ENCODE measurements at places on chromosomes 5 and 9.

DNA sequence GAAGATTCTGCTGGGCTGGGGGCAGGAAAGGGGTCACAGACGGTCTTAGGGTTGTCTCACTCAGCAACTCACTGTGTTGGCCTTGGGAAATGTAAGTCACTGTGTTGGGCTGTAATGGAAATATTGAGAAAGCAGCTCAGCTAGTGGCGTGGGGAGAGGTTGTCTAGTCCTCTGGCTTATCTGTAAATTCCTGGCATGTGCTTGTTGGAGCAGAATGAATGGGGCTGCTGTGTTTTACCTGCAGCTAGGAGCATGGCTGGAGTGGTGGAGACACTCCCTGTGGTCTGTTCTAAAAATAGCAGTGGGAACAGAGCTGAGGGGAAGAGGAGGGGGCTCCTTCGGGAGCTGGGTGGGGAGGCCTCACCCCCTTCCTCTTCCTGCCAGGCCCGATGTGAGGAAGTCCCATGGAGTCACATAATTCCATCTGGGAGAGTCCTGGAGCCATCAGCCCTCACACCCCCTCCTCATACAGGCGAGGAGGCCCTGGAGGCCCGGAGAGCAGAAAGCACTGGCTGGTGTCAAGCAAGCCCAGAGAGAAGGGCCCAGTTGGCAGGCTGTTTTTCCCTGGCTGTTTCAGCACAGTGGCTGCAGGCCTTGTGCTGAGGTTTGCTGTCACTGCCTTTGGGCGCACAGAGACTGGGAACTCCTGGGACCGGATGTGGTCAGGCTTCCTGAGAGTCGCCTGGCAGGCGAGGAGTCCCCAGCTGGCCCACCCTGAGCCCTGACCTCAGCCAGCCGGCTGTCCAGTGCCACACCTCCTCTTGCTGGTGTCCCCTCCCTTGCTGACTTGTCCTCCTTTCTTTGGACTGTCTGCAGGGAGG is 84.9 kb downstream of the RGS3 start:
- DNase-seq, result no peak

DNA sequence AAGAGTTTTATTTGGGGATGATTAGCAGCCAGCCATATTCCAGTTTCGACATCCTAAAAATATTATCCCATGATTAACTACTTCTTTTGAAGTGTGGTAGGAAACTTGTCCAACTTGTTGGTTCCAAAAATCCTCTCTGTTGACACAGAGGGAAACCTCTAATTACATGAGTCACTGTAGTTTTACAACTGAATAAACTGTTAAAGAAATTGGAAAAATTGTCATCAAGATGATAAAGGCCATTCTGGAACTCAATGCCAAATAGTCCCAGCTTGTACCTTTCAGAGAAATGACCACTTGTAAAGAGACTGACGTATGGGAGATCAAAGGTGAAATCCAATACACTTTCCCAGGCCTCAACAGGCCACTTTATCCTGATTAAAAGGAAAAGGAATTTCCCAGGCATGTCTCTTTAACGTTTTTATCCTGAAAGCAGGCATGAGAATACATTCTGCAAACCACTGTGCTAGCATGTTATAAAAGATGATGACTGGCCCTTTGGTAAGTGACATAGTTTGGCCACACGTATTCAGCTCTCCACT is 261.6 kb downstream of the GLIS3 start:
- no peak for DNase-seq

- no peak for DNase-seq
Measured at GRCh38 chr9:118963674-118964073, 405.6 kb downstream of the BRINP1 start.

DNA sequence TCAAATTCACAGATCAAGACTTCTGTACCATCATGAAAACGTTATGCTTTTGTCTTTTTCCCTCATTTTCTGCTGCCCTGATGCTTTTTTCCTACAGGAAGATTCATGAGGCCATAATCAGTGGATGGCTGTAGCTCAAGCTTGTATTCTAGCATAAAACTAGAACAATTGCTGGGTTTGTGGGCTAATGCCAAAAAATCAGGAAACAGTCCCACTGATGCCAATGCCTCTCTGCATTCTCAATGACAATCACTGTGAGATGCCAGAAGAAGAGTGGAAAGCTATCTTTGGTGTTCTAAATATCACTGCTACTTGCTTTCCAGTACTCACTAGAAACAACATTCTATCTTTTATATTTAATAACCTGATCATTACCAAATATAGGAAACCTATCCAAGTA is 33.3 kb upstream of the FAM170A start:
- no peak for DNase-seq

DNA sequence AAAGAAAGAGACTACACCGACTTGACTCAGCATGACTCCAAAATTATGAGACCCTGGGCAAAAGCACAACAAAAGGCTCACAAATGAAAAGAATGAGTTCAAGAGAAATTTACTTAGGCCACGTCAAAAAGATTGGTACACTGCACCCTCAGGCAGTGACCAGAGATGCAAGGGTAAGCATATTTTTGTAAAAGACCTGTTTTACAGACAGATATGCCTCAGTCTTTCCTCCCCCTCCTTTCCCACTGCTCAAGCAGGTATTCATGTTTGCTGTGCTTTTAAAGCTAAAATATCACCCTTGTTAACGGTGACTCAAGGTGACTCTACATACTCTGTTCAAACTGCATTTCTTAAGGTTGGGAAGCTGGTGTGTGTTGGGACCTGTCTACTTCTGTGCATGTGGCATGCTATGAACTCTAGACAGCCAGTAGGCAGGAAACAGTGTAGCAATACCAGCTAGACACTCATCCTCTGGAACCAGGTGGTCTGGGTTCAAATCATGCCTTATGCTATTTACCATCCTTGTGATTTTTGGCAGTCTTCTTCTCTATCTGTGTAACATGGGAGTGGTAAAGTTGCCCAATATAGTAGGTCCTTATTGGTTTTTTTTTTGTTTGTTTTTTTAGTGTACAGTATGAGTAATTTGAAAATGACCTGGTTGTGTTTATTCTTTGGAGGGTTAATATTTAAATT is 98.7 kb downstream of the TLE4 start:
- no peak for DNase-seq

- no peak for DNase-seq
Measured at GRCh38 chr5:80254767-80255430, 949 bp downstream of the SERINC5 start.

DNA sequence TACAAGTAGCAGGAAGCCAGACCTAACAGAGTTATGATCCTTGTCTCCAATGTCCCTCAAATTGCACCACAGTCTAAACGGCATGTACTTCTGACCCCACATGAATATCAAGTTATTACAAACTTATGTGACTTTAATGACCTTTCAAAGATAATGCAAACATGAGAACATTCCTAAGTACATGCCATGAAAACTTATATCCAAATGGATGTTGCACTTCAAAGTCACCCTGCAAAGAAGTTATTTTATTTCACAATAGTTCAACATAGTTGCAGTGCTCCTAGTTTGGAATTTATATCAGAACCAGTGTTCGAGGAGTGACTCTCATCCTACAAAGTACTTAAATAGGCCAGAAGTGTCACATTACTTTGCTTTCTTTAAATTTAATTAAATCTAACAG is 41.2 kb upstream of the ITGA1 start:
- no peak for DNase-seq

- DNase-seq, result no peak
Measured at GRCh38 chr5:44942524-44943001, 133.8 kb downstream of the MRPS30 start.

DNA sequence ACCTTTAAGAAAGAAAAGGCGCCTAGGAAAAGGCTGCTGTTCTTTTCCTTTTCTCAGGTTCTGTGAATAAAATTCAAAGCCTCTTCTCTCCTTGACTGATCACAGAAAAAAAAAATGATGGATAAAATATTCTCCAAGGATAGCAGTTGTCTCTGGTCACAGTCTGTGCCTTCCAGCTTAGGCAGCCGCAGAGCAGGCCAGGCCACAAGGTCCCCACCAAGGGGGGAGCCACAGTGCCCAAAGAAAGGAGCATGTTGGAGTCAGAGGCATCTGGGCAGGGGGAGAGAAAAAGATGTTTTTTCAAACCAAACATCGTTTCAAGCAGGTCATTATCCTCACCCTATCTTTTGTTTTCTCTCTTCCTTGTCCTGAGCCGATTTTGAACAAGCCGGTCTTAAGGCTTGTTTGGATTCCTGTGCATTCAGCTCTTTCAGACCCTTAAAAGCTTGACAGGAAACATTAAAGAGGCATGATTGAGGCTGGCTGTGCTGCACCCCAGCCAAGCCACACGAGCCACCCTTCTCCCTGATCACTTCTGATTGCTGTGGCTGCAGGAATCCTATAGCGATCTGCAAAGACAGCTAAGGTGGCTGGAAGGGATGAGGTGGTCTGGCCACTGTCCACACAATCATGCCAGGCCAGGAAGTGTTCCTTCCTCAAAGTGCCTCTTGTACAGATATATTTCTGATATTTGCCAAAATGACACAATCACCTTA is 284.6 kb upstream of the TLE4 start:
- no peak for DNase-seq

DNA sequence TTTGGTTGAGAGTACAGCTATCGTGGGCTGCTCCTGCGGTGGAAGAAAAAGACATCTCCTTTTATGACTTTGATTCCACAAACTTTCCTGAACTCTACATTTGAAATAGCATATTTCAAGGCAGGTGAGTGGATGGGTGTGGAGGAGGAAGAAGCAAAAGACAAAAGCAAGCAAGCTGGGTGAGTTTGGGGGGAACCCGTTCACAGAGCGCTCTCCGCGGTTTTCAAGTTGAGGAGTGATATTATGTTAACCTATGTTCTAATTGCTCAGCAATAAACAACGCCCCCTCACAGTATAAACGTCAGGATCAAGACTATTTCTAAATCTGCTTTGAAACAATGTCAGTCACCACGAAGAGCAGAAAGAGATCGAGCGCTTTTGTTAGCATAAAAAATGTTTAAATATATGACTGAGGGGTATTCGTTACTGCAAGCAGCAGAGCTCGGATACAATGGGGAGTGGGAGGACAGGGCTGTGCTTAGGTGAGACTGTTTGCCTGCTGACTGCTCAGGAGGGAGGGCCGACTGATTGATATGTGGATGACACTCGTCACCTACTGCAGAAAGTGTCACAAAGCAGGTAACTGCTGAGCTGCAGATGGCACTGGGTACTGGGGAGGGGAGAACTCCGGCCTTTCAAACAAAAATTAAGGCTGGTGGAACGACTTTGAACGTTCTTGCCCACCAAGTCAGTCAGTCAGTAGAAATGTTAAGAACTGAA is 236.5 kb downstream of the DRD1 start:
- no peak for DNase-seq

DNA sequence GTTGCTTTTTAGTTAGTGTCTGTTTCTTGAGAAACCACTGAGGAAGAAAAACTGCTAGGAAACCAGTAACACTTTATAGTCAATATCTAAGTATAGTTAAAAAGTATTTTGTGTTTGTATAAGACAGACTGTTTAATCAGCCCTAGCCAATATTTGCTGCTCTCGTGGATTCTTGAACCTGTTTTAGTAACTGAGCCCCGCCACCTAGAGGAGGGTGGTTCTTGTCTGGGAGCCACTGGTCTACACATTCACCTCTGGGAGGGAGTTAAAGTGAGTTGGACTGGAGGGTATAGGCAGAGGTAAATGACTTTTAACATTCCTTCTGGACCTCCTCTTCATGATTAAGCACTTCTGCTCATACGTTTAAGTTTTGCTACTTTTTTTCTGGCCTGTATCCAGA is 117.2 kb downstream of the SPATA31D1 start:
- no peak for DNase-seq

DNA sequence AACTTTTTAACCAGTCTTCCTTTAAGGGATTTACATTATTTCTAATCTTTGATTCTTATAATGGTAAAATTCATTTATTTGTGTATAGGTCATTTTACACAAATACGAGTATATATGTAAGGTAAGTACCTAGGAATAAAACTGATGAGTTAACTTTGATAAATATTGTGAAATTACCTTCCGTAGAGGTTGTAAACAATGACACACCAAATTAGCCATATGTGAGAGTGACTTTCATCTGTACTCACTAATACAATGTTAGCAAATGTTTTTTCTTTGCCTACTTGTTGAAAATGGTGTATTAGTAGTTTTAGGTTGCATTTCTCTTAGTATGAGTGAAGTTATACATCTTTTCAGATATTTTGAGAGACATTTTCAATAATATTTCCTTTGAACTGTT is 42.6 kb upstream of the TSLP start:
- no peak for DNase-seq

DNA sequence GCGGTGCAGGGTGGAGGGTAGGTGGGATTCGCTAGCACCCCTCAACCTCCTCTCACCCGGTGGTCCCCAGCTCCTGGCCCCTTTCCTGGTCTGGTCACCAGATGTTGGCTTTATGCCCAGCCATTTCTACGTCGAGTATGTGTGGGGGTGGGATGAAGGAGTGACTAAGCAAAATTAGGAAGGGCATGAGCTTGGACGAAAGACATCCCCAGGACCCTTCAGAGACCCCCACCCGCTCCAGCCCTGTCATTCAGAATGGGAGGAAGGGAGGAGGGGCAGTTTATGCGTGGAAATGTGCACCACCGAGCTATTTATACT is 742 bp downstream of the BHMT2 start:
- no peak for DNase-seq

Data from endothelial cell (in vitro differentiated cells).